Fibroblast of lung (primary cell): ENCODE measurements at places on chromosomes 4 and X. TPM values are rescaled to one million over a fixed set of nuclear protein-coding genes. Genes with fewer than 3 reads are reported as not detected.

ZNF711 gene
- polyA plus RNA-seq, result 0.42 and 0.52 TPM in 2 replicates

DAPP1 gene
- not detected in 2 replicates for polyA plus RNA-seq

BEX5 gene
- polyA plus RNA-seq, result 0.14 TPM in 1 of 2 replicates, not detected in the other

DNA sequence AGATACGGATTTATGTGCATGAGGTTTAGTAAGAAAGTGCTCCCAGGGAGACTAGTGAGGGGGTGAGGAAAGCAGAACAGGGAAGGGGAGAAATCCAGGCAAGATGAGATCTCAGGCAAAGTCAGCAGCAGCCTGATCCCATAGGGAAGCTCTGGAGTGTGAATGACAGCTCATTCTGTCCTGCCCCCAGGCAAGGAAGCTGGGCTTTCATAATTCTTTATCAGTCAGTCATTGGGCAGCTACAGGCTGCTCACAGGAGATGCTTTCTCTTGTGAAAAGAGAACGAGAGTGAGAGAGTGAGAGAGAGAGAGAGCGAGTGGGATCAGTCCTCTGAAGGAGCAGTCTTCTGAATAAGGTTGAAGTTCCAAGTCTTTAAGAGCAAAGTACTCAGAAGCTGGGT is 48.1 kb downstream of the SRPX start:
- DNase-seq, result no peak

DNA sequence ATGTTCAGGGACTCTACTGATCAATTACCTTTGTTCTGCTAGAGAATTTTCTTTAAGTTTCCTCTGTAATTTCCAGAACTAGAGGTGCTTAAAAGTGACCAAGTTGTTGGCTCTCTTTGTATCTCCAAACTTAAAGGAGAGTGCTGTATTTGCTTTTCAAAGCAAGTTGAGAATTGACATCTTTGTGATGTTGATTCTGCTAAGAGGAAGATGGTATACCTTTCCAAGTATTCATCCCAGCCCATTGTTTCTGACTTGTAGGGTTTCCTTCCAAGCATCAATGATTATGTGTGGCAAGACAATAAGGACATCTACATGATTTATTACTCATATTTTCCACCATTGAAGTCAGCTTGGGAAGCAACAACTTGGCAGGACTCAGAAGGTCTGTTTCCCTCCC is 190.6 kb downstream of the GC start:
- DNase-seq, result no peak

DACH2 gene
- polyA plus RNA-seq, result 0.24 and 2.4 TPM in 2 replicates

HUWE1 gene
- 52.8 and 73.3 TPM in 2 replicates for polyA plus RNA-seq

- DNase-seq, result no peak
Observed at GRCh38 chr4:99825272-99825671, 8.6 kb downstream of the DAPP1 start.

DNA sequence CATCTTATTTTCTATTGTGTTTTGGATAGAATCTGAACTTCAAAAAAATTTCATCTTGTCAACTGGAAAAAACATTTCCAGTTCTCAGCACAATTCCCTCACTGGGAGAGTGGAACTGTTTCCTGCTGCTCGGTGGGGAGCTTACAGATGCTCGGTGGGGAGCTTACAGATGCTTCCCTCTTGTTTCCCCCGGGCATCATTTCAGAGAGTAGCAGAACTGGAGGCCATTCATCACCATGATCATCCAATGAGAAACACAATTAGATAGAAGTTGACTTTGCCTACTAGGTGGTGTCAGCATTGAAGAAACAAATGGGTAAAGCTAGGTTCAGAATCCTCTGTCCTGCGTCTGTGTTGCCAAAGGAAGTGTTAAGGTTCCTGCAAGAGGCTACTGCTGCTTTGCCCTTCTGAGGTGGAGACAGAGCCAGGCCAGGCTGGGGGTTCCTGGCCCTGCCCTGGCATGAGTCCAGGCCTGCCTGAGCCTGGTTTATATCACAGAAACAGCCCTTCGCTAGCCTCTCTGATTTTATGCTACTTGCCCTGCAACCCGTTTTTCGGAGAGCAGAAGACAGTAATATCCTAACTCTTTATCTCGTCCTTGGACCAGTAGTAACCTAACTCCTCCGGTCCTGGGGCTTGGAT is 70.6 kb downstream of the TAPT1 start:
- DNase-seq, result no peak

DNA sequence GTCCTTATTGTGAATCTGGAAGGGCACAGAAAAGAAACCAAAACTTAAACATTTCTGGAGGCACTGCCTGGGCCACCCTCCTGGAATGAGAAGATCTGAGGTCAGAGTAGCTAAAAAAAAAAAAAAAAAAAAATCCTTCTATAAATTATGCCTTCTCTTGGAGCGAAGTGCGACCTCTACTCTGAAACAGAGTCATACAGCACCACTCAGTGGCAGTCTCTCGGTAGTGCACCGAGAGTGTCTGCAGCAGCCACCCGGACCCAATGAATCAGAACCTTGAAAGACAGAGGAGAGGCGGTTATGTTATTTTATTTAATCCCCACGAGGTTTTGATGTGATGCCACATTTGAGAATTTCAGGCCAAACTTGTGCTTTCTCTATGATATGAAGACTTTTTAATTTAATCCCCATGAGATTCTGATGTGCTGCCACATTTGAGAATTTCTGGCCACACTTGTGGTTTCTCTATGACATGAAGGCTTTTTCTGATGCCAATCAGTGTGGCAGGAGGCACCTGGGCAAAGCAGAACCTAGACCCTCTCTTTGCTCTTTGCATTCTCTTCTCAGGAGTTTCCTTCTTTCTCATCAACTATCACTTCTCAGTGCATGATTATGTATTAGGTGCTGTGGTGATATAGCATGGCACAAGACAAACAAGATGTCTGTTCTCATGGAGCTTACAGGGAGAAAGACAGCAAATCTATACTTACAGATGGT is 5.6 kb upstream of the CT47C1 start:
- peak; percentile 62 for DNase-seq

PABPC4L gene
- 0.90 and 0.96 TPM in 2 replicates for polyA plus RNA-seq

DNA sequence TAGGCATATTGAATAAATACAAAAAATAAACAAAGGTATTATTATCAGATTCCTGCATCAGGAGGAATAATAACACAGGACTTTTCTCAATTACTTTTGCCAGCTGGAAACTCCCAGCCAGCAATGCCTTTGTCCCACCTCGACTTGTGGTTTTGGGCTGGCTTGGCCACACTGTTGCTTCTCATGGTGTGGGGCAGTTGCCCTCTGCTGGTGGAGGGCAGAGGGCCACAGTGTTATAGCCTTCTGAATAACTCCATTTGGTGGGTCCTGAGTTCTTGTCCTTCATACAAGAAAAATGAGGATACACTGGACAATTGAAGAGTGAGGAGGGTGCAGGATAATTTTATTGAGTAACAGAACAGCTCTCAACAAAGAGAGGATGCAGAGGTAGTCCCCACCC is 1206.0 kb upstream of the ADGRL3 start:
- DNase-seq, result no peak

FGF13 gene
- polyA plus RNA-seq, result 2.5 and 4.1 TPM in 2 replicates

DNA sequence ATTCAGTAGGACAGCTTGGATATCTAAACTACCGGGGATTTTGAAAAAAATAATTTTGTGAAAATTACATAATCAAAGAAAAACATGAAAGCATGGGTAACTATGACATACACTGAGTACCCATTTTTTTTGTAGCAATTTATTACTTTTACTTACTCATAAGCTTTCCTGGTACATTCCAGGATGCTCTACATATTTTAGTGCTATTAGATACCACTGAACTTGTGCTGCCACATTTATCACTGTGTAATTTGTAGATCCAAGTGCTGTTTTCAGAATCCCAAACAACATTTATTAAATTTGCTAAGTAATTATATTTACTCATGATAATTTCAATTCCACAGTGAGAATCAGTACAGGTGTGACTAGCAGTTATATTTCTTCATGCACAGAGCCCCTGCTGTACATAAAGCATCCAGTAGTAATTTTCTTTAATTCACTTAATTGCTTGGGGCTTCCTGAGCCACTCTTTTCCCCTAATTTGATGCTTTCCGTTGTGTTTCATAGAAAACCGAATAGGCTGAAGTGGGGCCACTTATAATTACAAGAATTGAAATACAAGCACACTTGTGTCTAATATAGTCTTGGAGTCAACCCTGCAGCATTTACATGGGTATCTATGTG is 2254.4 kb downstream of the ARAP2 start:
- no peak for DNase-seq
